Hematopoietic multipotent progenitor cell (in vitro differentiated cells): ENCODE measurements at places on chromosomes 7 and 10.

DNA sequence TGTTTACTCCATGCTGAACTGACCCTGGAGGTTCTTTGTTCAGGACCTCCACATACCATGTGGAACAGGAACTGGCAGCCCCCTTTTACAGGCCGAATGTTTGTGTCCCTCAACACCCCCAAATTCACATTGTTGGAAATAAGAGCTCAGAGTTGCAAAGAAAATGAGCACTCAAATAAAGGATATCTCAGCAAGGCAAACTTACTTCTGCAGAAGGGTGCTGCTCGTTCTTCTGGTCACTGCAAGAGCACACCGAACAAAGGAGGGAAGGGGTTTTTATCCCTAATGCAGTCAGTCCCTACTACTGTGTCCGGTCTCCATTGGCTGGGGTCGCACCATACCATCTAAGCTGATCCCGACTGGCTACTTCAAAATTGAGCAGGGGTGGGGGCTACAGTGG lies 68.1 kb downstream of the PYROXD2 start:
- DNase-seq, result no peak

DNA sequence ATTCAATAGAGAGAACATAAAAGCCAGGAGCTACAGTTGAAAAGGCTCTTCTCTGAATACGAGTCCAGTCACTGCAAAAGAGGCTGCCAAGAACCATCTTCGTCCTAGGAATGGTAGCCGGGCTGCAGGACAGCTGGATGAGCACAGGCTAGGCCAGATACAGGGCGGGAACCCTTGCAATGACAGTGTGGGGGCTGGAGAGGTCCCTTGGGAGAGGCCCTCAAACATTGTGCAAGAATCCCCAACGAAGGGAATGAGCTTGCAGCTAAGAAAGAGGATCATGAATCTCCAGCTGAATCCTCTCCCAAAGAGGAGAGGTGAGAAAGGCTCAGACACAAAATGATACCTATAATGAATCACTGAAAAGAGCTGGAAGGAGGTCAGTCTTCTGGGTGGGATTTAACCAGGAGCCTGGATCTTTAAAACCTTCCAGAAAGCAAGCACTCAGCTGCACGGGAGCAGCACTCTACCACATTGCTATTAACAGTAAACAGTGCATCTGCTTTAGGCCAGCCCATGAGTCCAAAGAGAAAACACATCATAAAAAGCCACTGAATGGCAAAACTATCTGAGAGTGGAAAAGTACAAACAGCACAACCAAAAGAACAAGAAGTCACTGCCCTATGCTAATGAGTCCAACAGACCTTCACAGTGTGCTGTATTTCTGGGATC lies 287.9 kb downstream of the TNS3 start:
- no peak for DNase-seq

DNA sequence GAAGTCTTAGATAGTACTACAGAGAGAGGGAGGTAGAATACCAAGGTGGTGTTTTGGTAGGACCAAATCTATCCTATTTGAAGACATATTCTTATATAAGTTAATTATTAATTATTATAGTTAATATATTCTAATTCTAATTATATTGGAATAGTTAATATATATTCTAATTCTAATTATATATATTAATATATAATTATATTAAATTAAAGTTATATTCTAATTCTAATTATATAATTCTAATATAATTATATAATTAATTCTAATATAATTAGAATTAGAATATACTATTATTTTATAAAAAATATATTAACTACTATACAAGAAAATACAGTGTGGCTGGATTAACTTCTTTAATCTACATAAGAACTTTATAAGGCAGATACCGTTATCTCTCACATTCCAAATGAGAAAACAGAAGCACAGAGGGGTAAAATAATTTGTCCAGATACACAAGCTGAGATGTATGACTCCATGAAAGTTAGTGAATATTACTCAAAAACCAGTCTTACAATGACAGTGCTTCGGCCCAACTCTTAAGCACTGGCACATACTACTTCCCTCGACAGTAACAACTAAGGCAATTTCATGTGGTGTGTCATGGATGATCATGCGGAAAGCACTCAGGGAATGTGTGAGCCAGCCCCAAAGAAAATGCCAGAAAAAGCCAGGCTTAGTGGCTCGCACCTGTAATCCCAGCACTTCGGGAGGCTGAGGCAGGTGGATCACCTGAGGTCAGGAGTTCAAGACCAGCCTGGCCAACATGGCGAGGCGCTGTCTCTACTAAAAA lies 42.6 kb downstream of the TYW1B start:
- DNase-seq, result no peak

GRCh38 chr7:26853788-26854393 lies 10.5 kb downstream of the SKAP2 start:
- peak; percentile 83 for DNase-seq

DNA sequence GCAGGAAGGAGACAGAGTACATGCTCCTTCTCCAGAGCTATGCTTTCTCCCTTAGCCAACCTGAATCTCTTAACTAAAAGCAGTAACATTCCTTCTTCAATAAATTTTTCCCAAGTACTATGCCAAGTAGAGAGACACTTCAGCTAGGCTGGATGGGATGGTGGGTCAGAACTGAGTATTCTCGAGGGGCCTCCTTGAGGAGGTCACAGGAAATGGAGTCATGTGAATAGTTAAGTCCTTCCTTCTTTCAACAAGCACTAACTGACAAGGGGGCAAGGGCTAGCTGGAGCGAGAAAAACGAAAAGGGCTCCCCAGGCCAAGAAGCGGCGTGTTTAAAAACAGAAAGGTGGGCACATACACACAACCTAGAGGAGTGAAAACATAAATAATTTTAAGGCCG lies 5.5 kb downstream of the RSU1 start:
- no peak for DNase-seq
